ENCODE measurements at places on chromosomes 11 and 22. TPM values are rescaled to one million over a fixed set of nuclear protein-coding genes. Genes with fewer than 3 reads are reported as not detected.

- H3K27me3 ChIP-seq = no peaks in the 10 kb centered on the region
- H3K4me3 ChIP-seq = no peak overlapping the region
- H3K27ac ChIP-seq = no peak overlapping the region
- peak; percentile 69 for DNase-seq
- H3K4me1 ChIP-seq = no peaks in the 10 kb centered on the region
- H3K36me3 ChIP-seq = no peaks in the 10 kb centered on the region
These were observed 10.9 kb upstream of the HBE1 start for GRCh38 chr11:5280582-5281102.

GRCh38 chr11:64445651-64446050 lies 86.7 kb downstream of the RPS6KA4 start:
- no peaks in the 10 kb centered on the region for H3K4me1 ChIP-seq
- no peaks in the 10 kb centered on the region for H3K36me3 ChIP-seq
- H3K4me3 ChIP-seq = no peak overlapping the region
- DNase-seq = no peak
- H3K27ac ChIP-seq = no peak overlapping the region

DNA sequence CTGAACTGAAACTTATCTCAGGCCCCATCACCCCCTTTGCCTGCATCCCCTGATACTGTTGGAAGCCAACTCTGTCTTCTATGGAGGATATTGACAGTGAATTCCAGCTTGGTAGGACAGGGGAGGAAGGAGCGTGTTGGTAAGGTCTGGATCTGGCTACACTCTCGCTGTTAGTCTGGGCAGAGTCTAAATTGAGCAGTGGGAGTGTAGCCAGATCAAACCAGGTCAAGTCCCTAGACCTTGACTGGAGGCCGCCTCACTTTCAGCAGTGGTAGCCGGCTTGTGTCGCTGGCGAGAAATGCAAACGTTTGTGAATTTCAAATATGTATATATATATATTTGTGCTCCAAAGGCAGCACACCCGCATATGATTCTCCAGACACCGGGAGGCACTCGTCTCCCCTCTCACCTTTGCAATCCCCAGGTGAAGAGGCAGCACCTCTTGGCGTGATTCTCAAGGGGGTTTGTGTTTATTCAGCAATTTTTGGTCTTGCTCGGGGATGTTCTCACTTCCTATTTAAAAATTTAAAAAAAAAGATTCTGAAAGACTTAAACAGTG lies 26.7 kb downstream of the DHCR7 start:
- H3K27ac ChIP-seq = no peak overlapping the region
- H3K36me3 ChIP-seq = no peaks in the 10 kb centered on the region
- H3K4me3 ChIP-seq = no peak overlapping the region
- H3K27me3 ChIP-seq = no peaks in the 10 kb centered on the region

- peak overlapping the region; percentile 65 for H3K4me3 ChIP-seq
- DNase-seq = peak; percentile 45
- peaks cover 7% of the 10 kb centered on the region for H3K4me1 ChIP-seq
- H3K27ac ChIP-seq = no peak overlapping the region
- H3K36me3 ChIP-seq = no peaks in the 10 kb centered on the region
These were observed 657 bp downstream of the ELMOD1 start for GRCh38 chr11:107591378-107592230.

DNA sequence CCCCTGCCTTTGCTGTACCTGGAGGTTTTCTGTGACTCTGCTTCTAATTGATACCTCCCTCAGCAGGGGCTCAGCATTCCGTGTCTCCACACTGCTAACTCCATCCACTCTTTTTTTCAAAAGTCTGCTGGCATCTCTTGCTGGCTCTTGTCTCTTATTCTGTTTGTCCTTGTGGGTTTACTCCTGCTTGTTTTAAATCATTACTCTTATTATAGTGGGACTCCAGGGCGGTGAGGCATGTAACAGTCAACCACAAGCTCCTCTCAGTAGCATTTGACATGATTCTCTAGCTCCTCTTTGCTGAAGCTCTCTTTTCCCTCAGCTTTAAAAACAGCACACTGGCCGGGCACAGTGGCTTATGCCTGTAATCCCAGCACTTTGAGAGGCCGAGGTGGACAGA lies 260.2 kb upstream of the NARS2 start:
- H3K4me1 ChIP-seq = no peaks in the 10 kb centered on the region
- no peak overlapping the region for H3K4me3 ChIP-seq
- H3K27me3 ChIP-seq = no peaks in the 10 kb centered on the region
- H3K27ac ChIP-seq = no peak overlapping the region

The KCNA4 gene
- total RNA-seq = not detected

- no peaks in the 10 kb centered on the region for H3K36me3 ChIP-seq
- H3K27me3 ChIP-seq = peaks cover 23% of the 10 kb centered on the region
- no peak for DNase-seq
These were observed 3.5 kb upstream of the ELMOD1 start for GRCh38 chr11:107587306-107587979.

The MUC15 gene
- total RNA-seq = not detected

GRCh38 chr11:119091178-119091577 lies 6.5 kb downstream of the HMBS start:
- peaks cover 33% of the 10 kb centered on the region for H3K36me3 ChIP-seq

Data from H9 (cell line).